ENCODE measurements at places on chromosomes 13 and 19.

- no peak for ATAC-seq
Observed at GRCh38 chr19:54154603-54155345, 4.7 kb downstream of the LENG1 start.

DNA sequence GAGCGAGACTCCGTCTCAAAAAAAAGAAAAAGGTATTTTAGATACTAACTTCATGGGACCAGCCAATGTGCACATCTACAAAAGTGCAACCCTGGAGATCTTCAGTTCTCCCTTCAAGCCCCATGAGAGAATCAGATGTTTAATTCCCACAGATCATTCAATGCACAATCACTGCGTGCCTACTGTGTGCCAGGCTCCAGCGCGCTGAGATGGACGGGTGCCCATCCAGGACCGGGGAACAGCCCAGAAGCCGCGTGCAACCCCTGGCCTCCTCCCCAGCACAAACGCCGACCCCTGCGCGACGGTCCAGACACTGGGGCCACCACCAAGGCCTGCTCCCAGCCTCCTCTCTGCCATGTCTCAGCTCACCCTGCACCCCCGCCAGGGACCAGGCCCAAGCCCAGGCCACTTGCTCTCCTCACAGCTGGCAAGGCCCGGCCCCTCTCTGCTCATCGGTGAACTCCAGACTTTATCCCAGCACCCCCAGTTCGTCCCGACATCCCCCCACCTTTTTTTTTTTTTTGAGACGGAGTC is 5.3 kb downstream of the BTBD2 start:
- no peak for ATAC-seq

GRCh38 chr19:40561947-40562346 is 14.7 kb upstream of the SHKBP1 start:
- no peak for ATAC-seq

- peak; percentile 32 for ATAC-seq
Observed at GRCh38 chr19:55581145-55581822, 636 bp upstream of the ZNF579 start.

DNA sequence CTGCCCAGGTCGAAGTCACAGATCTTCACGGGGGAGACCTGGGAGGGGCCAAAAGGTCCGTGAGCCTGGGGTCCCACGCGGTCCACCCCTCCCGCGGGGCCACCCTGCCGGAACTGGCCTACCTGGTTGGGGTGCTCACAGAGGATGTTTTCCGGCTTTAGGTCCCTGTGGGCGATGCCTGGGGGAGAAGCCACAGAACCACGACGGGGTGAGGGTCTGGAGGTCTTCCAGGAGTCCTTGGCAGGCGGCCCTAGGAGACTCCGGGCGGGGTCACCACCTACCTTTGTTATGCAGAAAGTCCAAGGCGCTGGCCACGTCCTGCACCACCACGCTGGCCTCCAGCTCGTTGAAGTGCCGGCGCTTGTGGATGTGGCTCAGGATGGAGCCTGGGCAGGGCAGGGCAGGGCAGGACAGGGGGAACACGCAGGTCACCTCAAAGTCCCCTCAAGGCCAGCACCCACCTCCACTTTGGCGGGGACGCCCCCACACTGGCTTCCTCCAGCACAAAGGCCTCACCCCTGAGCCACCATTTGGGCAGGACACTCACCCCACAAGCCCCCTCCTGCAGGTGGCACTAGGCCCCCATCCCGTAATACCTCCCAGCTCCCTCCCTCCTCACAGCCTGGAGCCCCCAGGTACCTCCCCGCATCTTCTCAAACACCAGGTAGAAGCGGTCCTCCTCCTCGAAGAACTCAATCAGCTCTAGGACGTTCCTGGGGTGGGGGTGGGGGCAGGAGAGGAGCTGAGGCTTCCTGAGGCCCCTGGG is 8.4 kb downstream of the MKNK2 start:
- ATAC-seq = peak; percentile 1

- ATAC-seq = no peak
Observed at GRCh38 chr19:47423203-47423882, 4.0 kb upstream of the MEIS3 start.

- peak; percentile 68 for ATAC-seq
Observed at GRCh38 chr13:75725736-75726135, 89.6 kb downstream of the LMO7 start.
